ENCODE measurements at places on chromosomes 11 and 22.

GRCh38 chr11:60757231-60757800 lies 649 bp downstream of the MS4A15 start:
- no peak for DNase-seq

- no peak for DNase-seq
These were observed 4566.7 kb upstream of the OR11H1 start for GRCh38 chr22:10961043-10961860.

DNA sequence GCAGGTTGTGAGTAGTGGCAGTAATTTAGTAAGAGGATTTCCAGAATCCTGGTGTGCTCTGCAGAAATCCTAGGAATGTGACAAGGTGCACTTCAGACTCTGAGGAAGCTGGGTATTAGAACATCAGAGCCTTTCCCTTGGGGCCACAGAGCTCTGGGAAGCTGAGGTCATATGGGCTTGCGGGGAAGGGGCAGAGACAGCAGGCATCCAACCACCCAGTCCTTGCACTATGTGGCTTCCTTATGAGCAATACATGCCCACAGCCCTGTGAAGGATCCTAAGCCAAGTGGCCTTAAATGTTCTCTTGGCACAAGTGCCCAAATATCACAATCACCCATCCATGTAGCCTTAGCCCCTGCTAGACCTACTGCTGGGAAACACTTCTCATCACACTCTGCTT lies 46.2 kb downstream of the P4HA3 start:
- no peak for DNase-seq

- no peak for DNase-seq
These were observed 80.0 kb downstream of the TP53I11 start for GRCh38 chr11:44870615-44871176.

- DNase-seq: no peak
These were observed 130.9 kb upstream of the CCDC179 start for GRCh38 chr11:22991196-22991595.

All from NCI-H187 treated with DMSO at 0.1 percent for 48 hours (cell line).